ENCODE measurements at places on chromosomes 2 and 18.

DNA sequence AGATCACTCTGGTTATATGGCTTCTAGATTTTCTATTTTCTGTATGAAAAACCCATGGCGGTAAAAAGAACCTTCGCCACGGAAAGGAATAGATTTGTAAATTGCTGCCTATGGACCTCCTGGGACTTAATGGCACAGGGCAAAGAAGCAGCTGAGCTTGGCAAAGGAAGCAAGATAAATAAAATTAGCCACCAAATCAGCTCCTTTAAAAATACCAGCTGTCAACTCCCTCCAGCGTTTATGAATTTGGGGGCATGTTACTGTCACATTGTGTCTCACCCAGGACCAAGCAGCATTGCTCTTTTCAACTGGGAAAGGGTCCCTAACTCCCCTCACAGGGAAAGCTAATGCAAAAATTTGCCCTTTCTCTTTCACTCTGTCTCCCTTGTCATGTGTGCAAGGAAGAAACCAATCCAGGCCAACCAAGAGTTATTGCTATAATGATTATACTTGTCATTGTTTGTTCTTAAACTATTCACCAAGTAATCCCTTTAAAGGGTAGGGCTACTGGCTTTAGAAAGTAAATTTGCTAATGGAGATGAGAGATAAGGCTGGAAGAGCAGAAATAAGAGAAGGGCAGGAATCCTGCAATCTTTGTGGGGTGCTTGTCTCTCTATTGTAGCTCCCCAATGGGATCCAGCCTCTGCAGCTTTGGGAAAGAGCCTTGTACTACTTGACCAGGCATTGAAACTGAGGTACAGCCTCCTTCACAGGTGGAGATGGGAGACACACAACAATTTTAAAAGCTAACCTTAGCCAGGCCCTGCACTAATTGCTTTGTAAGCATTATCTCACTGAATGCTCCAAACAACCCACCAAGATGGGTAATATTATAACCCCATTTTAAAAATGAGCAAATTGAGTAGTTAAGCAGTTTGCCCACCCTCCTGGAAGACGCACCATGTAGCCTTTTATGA is 119.1 kb upstream of the KLF7 start:
- DNase-seq = no peak

DNA sequence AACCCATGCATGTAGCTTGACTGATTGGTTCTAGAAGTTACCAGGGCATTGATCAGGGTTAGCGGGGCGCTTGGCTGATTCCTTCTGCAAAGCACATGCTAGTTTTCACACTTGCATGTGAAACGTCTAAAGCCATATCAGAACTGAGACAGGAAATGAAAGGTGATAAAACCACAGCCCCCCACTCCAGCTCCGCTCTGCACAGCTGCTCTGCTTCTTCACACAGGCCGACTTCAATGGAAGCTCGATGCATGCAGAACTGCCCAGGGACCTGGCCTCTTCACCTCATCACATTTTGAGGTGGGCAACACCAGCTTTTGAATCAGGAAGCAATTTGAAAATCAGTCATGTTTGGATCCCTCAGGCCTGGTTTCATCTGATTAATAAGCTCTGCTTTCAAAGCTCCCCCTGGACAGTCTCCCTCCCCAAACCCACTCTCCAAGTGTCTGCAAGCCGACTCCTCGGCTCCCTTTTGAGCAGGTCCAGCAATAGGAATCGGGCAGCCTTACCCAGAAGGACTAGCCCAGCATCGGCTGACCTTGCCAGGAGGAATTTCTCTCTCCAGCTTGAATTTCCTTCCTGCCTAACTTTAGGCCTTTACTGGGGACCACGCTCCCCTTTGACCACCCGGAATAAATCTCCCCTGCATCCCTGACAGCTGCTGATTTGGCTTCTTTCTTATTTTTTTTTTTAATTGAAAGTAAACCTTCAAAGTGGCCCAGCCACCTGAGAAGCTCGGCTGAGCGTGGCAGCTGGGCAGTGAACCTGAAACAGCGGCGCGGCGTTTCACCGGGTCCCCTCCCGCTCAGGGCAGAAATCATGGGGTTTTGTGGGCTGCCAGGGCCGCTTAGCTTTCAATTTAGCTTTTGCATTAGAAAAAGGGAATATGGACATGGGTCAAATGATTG is 31.7 kb downstream of the HRH4 start:
- no peak for DNase-seq

DNA sequence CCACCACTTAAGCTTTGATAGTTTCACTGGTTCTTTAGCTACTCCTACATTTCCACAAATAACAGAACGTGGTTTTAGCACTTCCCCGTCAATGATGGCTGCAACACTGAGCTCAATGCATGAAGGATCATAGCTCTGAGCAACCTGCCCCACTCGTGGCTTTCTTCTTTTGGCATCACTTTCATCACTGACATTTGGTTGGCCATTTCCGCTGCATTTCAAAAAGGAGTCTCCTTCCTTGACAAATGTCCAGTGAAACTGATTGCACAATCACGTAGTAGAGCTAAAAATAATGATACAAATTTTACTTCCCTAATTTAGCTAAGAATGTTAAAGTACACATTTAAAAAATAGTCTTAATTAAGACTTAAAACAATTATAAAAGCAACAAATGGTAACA is 205.2 kb upstream of the HDAC4 start:
- DNase-seq = no peak

GRCh38 chr18:36441426-36442240 is 144.1 kb downstream of the FHOD3 start:
- DNase-seq = no peak

DNA sequence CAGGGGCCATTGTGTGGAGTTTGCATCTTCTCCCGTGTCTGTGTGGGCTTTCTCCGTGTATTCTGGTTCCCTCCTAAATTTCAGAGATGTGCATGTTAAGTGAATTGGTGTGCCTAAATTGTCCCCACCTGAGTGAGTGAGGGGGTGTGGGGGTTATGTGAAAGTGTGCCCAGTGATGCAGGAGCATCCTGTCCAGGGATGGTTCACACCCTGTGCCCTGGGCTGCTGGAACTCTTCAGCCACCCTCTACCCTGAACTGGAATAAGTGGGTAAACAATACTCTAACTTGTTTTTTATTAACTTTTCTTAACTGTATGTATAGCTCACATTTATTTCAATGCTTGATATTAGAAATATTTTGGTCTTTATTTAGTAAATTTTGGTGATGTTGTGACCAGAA is 56.0 kb downstream of the UBE2E3 start:
- DNase-seq = no peak

GRCh38 chr18:68177807-68178702 is 536.9 kb downstream of the TMX3 start:
- DNase-seq = no peak

- DNase-seq = no peak
Observed at GRCh38 chr2:215105607-215106354, 32.6 kb downstream of the ABCA12 start.

DNA sequence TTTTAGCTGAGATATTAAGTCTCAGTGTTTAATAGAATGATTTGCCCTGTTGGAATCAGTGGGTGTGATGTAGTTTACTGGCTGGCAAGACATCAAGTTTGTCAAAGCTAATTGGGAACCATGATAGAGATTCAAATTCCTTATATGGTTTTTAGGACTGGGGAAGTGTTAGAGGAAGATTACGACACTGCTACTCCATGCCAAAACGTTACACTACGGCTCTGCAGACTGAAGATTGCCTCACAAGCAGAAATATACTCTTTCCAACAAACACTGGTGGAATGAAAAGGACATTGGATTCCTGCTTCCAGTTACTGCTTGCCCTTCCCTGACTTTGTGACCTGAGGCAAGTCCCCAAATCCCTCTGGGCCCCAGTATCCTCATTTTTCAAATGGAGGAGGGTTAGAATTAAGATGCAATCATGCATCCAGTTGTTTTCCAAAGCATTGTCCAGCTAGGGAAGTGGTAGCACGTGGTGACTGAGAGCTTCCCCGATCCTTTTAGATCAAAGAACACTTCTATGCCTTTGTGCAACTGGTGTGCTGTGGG is 147.6 kb downstream of the CDC42EP3 start:
- DNase-seq = no peak

DNA sequence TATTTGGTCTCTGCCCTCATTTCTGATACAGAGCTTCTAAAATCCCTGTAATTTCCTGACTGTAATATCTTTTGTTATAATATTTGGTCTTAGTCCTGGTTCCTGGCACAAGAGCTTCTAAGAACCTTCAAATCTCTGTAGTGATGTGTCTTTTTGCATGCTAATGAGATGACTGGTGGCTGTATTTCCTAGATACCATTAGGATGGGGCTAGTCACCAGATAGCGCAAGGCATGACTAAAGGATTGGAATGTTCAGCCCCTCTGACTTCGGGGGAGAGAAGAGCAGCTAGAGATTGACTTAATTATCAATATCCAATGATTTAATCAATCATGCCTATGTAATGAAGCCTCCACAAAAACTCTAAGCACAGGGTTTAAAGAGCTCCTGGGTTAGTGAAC is 620.8 kb upstream of the ACVR2A start:
- no peak for DNase-seq

- DNase-seq = no peak
Observed at GRCh38 chr2:108428286-108429009, 20.6 kb upstream of the GCC2 start.

GRCh38 chr2:134522496-134523455 is 196.0 kb downstream of the TMEM163 start:
- no peak for DNase-seq

GRCh38 chr2:45085487-45085886 is 76.2 kb upstream of the SIX2 start:
- no peak for DNase-seq

DNA sequence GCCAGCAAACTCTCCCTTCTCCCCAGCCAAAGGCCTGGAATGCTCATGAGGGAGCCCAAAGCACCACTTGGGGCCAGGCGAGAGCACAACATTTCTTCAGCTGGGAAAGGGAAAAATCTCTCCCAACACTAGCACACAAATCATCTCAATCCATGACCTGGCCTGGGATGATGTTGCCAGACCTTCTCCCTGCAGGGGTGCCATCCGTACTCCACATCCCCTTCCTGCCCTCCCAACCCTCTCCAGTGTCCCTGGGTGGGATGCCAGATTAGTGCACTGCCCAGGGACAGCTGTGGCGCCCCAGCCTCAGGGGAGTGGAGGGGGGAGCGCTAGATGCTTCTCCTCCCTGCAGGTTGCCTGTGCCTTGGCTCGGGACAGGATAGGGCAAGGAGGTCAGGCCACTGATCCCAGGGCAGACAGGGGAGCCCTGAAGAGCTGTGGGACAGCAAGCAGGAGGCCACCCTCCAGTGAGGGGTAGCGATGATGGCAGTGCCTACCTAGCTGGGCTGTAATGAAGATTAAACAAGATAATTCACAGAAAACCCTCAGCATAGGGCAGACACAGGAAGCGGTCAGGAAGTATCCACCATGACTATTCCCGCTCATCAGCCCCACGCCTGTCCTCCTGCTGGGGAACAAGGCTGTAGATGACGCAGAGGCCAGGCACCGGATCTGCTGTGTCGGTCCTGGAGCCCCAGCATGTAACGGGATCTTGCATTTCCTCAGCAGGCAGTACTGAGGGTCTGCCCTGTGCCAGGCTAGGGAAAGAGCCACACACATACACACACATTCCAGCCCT is 31.1 kb downstream of the SERTAD2 start:
- DNase-seq = no peak

DNA sequence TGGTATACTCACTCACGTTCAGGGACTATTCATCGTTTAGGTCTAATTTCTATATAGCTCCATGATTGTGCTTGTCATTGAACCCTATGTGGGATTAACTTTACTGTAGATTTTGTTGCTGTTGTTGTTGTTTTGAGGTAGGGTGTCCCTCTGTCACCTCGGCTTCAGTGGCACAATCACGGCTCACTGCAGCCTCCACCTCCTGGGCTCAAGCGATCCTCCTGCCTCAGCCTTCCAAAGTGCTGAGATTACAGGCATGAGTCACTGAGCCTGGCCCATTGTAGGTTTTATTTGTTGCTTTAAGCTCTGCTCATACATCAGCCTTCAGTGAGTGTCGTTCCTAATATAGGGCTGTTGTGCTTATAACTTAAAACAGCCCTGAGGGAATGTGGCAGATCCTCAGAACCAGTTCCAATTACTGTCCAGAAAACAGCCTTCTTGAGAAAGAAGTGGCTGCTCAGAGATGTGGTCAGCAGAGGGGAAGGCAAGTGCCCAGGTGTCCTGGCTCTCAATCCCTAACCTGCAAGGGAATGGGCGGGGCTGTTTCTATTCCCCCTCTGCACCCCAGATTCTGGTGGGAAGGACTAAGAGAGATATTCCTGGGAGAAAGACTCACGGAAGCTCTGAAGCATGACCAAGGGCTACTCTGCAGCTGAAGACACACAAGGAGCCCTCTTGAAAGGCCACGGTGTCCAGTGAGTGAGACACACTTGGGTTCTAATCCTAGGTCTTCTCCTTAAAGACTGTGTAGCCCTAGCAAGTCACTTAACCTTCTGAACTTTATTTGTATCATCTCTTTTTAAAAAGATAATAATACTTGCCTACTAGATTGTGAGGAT is 79.6 kb upstream of the LCLAT1 start:
- no peak for DNase-seq

GRCh38 chr2:101782427-101782792 is 84.9 kb downstream of the MAP4K4 start:
- DNase-seq = no peak

- no peak for DNase-seq
Observed at GRCh38 chr18:10487154-10487553, 32.7 kb downstream of the APCDD1 start.

GRCh38 chr2:42456126-42456839 is 37.5 kb downstream of the KCNG3 start:
- no peak for DNase-seq

DNA sequence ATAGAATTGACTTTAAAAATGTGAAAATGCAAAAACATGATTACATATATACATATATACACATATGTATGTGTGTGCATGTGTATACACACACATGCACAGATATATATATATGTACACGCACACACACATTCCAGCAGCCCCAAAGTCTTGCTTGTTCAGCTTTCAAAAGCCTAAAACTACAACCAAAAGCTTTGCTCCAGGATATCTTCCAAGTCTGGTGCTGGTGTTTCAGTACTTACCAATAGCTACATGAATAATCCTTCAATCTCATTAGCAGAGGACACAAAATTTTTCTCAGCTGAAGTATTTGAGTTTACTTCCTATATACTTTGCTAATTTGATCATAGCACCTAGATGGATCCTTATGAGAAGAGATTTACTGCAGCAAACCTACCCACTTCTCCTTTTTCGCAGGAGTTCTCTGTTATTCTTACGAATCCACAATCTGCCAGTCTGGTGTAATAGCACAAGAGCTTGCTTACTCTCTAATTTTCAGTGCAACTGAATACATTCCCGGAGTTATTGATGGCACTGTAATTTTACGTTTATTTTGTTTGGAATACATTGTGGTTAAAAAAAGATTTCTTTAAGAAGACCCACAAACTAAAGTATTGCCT is 553.3 kb downstream of the ARHGAP15 start:
- no peak for DNase-seq

All from HEK293T (cell line).